ENCODE measurements at places on chromosomes 4 and X.

- no peak for DNase-seq
Measured at GRCh38 chr4:26958925-26959653, 98.4 kb downstream of the STIM2 start.

DNA sequence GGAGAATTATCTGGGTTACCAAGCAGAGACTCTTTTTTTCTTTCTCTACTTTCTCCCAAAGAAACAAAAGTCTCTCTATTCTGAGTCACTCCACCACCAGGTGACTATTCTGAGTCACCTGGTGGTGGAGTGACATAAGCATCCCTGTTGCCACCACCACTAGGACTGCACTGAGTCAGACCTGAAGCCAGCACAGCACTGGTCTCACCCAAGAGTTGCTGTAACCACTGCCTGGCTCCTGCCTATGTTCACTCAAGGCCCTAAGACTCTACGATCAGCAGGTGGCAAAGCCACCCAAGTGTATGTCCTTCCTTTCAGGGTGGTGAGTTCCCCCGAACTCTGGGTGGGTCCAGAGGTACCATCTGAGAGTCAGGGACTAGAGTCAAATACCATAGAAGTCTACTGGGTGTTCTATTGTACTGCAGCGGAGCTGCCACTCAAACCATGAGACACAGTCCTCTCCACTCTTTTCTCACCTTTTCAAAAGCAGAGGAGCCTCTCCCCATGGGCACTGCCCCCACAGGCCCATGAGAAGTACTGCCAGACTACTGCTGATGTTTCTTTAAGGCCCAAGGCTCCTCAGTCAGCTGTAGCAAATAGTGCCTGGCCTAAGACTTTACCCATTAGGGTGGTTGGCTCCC lies 209.6 kb upstream of the IRS4 start:
- DNase-seq = no peak

DNA sequence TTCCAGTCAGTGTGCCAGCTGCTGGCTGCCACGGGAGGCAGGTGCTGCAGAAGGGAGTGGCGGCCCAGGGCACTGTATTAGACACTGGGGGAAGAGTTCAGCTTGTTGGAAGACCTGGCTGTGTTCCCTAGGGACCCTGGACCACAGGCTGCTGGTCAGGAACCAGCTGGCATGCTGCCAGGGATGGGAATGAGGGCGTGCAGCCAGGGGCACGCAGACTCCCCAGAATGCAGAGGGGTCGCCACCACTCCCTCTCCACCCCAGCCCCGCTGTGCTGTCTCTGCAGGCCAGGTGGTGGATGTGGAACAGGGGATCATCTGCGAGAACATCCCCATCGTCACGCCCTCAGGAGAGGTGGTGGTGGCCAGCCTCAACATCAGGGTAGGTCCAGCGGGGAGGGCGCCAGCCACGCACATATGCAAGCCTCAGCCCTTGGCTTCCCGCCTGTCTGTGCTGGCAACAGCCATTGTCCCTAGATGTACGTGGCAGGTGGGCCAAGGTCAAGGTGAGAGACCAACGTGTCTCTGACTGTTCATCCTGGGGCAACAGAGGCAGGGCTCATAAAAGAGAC lies 12.3 kb downstream of the ABCD1 start:
- no peak for DNase-seq

DNA sequence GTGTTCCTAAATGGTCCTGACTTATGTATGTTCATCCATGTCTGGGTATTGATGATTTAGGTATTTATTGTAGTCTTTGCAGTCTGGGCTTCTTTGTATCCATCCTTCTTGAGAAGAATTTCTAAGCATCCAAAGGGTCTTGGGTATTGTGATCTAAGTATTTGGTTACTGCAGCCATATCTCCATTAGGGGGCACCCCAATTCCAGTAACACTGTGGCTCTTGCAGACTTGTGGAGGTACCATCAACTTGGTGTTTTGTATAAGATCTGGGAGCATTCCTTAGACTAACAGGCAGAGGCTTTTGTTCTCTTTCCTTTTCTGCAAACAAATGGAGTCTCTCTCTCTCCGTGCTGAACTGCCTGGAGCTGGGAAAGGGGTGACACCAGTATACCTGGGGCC lies 113.7 kb upstream of the NEXMIF start:
- no peak for DNase-seq

DNA sequence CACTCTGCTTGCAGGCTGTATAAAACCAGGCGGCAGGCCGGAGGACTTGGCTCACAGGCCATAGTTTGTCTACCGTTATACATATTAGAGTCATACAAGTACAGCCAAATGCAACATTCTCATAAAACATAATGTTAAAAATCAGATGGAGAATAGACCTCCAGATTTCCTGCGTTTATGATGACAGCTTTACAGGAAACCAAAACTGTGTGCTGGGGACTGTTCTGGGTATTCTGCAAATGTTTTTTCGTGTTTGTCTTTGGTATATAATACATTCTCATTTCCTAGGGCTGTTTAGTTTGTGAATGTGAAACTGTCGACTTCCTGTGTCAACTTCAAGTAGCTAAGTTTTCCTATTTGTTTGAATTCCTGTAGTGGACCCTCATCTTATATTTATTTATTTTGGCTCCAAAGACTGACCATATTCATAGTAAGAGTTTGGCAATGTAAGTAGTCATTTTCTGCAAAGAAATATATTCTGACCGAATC lies 79.5 kb upstream of the FAM9C start:
- DNase-seq = no peak

- no peak for DNase-seq
Measured at GRCh38 chrX:121146059-121146628, 98.7 kb downstream of the GLUD2 start.

GRCh38 chr4:146643812-146644401 lies 5.2 kb downstream of the POU4F2 start:
- no peak for DNase-seq

- DNase-seq = no peak
Measured at GRCh38 chr4:186074189-186074588, 5.2 kb downstream of the TLR3 start.

DNA sequence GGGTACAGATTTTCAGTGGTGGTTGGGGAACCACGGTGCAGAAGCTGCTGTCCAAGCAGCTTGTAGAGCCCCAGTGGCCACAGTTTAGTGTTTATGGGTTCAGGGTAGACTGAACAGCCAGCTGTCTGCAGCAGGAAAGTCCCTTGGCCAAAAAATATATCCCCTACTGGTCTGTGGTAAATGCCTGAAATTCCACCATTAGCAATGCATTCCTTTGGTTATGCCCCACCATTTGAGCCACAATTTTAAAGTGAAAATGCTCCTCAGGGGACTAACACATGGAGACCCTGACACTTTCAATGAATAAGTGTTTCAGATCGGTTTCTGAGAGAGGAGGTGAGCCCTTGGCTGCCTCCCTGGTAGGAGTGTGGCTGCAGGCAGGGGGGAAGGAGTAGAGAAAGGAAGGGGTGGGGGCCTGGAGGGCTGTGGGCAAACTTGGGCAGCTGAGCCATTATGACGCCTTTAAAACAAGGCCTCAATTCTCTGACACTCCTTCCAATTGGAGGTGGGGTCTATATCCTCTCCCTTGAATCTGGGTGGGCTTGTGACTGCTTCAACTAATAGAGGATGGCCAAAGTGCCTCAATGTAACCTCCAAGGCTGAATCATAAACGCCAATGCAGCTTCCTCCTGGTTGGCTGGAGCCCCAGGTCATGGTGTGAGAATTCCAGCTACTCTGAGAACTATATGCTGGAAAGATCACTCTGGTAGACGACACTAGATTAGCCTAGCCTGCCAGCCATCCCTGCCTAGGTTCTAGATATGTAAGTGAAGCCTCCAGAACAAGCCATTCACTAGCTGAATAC lies 75.8 kb upstream of the ATP6AP2 start:
- no peak for DNase-seq

DNA sequence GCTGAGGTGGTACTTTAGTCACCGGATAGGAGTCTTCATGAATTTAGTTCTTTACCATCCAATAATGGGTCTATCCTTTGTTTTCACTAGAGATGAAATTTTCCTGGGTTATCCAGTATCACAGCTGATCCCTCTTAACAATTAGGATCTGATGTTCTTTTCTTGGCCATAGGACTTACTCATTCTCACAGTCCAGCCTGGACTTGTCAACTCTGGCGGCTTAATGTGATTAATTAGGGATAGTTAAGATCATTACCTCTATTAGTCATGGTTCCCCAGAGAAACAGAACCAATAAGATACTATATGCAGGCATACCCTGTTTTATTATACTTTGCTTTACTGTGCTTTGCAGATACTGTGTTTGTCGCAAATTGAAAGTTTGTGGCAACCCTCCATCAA lies 272.7 kb upstream of the FAT4 start:
- DNase-seq = no peak

- DNase-seq = no peak
Measured at GRCh38 chr4:11741190-11741652, 312.5 kb upstream of the HS3ST1 start.

DNA sequence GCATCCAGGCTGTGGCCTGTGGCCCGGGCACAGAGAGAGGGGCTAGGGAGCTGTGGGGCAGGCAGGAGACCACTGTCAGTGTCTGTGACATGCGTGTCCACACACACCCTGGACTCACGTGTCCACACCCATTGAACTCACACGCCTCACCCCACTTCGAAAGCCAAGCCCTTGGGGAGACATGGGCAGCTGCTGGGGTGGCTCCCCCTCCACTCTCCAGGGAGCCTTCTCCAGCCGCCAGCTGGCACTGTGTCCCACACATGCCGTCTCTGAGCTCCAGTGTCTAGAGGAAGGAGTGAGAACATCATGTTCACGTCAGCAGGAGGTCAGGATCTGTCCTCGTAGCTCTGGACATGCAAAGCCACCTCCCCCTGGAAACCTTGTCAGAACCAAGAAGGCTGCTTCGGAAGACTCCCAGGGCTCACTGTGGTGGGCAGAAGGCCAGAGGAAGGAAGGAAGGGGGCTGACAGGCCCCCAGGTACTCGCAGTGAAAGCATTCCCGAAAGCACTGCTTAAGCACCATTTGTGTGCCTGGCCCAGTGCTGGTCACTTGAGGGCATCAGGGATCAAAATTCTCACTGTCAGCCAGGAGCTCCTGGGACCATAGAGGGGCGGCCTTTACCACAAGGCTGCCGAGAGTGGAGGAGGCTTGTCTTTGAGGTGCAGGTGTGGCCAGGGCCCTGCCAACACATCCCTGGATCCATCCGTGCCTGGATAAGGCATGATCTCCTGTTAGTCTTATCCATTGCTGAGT lies 61.4 kb downstream of the HTRA3 start:
- no peak for DNase-seq

GRCh38 chrX:12237771-12238170 lies 99.5 kb downstream of the FRMPD4 start:
- DNase-seq = no peak

- DNase-seq = no peak
Measured at GRCh38 chr4:119517361-119518229, 111.0 kb downstream of the PDE5A start.

DNA sequence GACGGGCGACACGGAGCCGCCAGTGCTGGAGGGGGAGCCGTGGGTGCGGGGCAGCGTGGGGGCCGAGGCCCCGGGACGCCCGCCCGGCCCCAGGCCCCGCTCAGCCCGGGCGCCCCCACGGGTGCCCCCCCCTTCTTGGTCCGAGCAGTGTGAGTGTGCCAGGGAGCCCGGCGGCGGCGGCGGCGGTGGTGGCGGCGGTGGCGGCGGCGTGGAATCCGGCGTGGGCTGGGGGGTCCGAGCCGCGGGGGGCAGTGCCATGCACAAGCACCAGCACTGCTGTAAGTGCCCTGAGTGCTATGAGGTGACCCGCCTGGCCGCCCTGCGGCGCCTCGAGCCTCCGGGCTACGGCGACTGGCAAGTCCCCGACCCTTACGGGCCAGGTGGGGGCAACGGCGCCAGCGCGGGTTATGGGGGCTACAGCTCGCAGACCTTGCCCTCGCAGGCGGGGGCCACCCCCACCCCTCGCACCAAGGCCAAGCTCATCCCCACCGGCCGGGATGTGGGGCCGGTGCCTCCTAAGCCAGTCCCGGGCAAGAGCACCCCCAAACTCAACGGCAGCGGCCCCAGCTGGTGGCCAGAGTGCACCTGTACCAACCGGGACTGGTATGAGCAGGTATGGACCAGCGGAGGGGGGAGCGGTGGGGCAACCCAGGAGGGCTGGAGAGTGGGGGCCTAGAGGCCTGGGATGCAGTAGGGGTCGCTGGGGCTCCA lies 466 bp downstream of the DLG3 start:
- no peak for DNase-seq

DNA sequence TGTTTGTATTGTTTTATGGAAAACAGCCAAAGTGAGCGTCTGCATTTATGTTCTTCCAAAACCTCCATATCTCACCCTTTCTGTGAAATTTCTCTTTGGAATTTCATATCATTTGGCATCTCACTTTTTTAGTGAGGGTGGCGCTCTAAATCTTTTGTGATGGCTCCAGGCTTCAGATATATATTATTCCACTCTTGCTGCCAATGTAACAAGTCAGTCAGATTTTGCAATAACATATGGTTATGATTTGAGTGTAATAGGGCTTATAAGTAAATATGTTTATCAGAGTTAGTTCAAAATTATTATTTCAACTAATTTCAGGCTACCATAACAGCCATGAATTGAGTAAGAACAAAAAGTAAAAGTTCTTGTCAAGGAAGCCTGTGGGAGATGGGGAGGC lies 314.7 kb downstream of the PDGFC start:
- DNase-seq = no peak

DNA sequence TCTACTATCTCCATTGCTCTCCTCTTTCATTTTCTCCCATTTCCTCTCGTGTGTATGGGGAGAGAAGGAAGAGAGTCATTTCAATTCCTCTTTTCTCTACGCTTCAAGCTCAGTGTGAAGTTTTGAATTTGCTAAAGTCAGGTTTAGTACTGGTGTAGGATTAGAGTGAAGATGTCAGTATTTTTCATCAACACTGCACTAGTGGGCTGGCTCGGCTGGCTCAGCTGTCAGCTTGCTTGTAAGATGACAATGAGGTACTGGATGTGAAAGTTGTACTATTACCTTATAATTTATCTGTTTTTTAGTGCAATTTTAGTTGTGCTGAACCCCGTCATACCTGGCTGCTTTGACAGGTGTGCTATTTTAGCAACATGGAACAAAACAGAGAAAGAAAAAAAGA lies 2.1 kb upstream of the SH2D1A start:
- no peak for DNase-seq

GRCh38 chr4:959338-960139 lies 13.8 kb downstream of the DGKQ start:
- no peak for DNase-seq

GRCh38 chrX:96884027-96884426 lies 319 bp downstream of the RPA4 start:
- no peak for DNase-seq

GRCh38 chr4:26299254-26299882 lies 21.4 kb upstream of the RBPJ start:
- no peak for DNase-seq

DNA sequence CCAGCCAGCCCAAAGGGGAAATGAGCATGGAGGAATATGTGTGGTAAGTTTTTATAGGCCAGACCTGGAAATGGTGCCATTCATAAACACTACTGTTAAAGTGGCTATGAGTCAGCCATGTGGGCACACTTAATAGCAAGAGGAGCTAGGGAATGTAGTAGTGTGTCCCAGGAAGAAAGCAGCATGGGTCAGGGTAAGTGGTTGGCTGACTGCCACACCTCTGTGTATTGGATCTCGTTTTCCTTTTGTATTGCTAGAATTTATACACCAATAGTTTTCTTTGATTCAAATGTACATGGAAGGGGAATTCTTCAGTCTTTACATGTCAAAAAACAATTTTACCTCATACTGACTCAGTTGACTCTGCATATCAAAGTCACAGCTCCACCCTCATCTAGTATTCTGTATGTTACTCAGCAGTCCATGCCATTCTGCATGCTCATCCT lies 22.9 kb upstream of the SGMS2 start:
- no peak for DNase-seq
